Activated CD4-positive, CD25-positive, alpha-beta regulatory T cell (primary cell): ENCODE measurements at places on chromosomes 4 and X.
A peak's percentile ranks its signal among the peaks of the same experiment; 100 is the strongest.

DNA sequence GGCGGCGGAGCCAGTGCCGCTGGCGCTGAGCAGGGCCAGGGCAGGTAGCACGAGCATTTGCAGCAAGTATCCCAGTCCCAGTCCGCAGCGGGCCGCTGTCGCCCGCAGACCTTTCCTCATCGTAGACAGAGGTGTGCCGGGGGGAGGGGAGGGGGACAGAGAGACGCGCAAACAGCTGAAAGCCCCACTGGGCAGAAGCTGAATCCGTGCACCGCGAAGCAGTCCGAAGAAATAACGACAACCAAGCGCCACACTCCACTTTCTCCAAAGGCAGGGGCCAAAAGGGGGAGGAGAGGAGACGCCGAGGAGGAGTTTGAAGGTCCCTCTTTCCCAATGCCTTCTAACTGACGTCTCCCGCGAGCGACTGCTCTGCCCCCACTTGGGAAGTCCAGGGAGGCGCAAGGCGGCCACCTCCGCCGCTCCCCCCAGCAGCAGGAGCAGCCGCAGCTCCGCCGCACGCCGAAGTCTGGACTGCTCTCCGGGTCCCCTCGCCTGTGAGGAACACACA, at the start of gene UNC5C:
Gene UNC5C (minus strand): TSS at position 236 of the 508 bp plus-strand sequence.
- no peak for DNase-seq

DNA sequence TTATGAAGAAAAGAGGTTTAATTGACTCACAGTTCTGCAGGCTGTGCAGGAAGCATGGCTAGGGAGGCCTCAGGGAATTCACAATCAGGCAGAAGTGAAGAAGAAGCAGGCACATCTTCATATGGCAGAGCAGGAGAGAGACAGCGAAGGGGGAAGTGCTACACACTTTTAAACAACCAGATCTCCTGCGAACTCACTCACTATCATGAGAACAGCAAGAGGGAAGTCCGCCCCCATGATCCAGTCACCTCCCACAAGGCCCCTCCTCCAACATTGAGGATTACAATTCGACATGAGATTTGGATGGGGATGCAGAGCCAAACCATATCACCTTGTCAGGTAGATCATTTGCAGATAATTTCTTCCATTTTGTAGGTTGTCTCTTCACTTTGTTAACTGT, 555.5 kb upstream of the MAGEB2 start:
- no peak for DNase-seq

DNA sequence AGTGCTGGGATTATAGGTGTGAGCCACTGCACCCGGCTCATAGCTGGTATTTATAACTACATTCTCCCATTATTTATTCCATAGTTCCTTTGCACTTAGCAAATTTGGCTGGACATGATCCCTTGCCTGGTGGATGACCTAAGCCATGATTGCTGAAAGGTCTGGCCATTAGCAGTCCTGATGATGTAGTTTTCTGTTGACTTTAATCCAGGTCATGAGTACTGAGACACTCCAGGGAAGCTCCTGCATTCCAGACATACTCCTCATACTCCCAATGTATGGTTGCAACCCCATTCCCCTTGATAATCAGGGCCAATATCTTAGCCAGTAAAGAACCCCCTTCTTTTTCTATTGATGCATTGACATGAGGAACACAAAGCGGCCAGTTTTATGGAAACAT, 24.4 kb upstream of the MGST2 start:
- DNase-seq, result no peak

- DNase-seq, result no peak
Measured at GRCh38 chr4:107831140-107831539, 6.4 kb downstream of the SGMS2 start.

DNA sequence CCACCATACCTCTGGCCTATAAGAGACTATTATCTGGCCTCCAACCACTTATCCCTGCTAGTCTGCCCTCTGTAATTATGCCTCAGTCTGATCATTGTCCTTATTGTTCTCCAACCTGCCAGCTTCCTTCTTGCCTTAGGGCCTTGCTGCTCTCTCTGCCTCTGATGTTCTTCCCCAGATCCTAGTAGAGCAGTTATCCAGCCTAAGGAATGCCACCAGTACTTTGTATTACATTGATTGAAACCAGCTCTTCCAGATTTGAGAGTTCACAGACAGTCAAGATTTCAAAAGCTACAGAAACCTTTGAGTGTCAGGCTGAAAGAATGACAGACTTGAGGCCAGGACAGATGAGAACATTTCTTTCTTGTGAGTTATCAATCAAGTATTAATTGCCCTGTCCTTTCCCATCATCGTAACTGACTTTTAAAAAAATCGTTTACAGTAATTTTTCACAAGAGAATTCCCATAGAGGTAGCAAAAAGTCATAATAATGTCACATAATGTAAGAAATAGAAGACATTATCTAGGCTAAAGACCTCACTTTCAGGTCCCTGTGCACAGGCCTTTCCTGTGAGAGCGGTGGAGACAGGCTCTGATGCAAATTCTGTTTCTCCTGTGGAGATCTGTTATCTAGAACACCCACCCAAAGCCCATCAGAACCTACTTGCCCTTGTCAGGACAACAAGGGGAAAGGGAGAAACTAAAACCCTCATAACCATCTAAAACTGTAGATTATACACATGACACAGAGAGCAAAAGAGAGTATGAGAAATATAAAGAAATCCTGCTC, 64.1 kb upstream of the GUCY1A1 start:
- DNase-seq, result no peak

GRCh38 chr4:581753-582361, 5.8 kb upstream of the TMEM271 start:
- DNase-seq, result no peak

DNA sequence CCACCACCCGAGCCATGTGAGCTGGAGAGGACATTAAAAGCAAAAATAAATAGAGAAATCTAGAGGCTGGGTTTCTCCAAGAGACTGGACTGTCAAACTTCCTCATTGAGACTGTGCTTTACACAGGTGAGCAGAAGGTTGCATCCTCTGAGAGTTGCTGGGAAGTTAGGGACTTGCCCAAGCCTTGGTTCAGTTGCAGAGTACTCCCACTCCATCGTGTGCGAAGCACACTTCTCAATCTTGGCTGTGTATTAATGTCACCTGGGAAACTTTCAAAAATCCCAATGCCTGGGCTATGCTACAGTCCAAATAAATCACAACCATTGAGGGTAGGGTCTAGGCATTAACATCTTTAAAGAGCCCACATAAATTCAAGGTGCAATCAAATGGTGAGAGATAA, 89.2 kb downstream of the ZNF330 start:
- DNase-seq, result no peak

GRCh38 chrX:1099146-1099770, 113.2 kb downstream of the CRLF2 start:
- no peak for DNase-seq

- no peak for DNase-seq
Measured at GRCh38 chrX:7746856-7747255, 96.1 kb upstream of the VCX start.

- no peak for DNase-seq
Measured at GRCh38 chr4:67884701-67885100, 899 bp upstream of the TMPRSS11D start.

GRCh38 chr4:67394879-67395278, 150.4 kb downstream of the CENPC start:
- no peak for DNase-seq

GRCh38 chr4:163681208-163681821, 186.8 kb downstream of the TMA16 start:
- DNase-seq, result peak; percentile 1

GRCh38 chrX:25067271-25068172, 51.8 kb upstream of the ARX start:
- no peak for DNase-seq

DNA sequence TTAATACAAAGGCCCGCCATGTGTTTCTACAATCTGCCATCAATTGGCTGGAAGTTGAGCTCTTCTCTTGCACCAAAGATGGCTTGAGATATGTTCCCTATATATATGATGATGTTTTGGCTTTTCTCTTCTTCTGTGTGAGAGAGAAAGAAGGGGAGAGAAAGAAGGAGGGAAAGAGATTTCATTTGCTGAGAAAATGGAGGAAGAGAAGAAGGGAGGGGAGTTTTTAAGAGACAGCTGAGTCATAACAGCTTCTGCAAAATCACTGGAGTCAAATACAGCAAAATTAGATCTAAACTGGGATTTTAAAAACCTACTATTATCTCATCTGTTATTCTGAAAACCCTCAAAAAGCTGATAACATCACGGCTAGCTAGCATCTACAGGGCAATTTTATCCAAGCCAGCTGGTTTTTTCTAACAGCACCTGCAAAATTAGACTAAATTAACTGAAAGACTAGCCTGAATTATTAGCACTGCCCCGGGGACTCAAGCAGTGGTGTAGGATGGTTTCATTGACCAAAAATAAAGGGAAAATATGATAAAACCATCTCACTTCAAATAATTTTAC, 647.6 kb upstream of the ACTRT1 start:
- DNase-seq, result no peak

DNA sequence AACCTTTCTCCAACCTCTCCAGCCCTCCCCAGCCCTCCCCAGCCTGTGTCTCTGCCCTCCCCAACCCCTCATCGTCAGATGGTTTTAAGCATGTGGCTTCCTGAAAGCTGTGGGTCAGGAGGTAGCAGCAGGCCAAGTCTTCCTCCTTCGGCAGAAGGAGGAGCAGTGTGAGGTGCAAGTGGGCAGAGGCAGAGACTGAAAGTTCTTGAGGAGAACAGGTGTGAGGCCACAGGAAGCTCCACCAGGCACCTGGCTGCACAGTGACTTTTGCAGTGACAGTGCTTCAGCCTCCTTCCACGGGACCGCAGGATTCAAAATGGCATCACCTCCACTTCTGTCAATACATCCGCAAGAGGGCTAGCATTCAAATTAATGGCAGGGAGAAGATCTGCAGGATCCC, 203.9 kb upstream of the LEF1 start:
- DNase-seq, result no peak

GRCh38 chr4:86271057-86271456, 88.8 kb downstream of the MAPK10 start:
- DNase-seq, result no peak

GRCh38 chr4:182640932-182641331, 276.3 kb downstream of the DCTD start:
- DNase-seq, result no peak

DNA sequence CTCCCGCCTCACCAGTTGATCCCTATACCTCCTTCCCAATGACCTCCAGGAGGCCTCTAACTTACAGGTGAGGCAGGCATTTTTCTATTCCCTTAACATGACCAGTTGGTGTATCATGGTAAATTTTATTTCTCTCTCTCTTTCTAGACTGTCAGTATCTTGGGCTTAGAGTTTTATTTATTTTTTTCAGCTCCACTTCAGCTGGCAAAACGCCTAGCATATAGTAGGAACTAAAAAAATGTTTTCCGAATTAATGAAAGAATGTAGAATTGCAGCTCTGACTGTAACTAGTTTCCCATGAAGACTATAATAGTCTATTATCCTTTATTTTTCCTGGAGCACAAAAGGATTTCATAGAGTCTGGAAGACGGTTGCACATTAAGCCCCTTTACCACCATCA, 84.8 kb downstream of the PDE5A start:
- no peak for DNase-seq

- no peak for DNase-seq
Measured at GRCh38 chr4:94559351-94559806, 107.6 kb downstream of the PDLIM5 start.

GRCh38 chrX:46165411-46165810, 379.8 kb downstream of the ZNF674 start:
- DNase-seq, result no peak

- DNase-seq, result no peak
Measured at GRCh38 chrX:131564553-131565229, 20.8 kb downstream of the OR13H1 start.

- DNase-seq, result no peak
Measured at GRCh38 chrX:48784726-48785125, 1.7 kb upstream of the GATA1 start.

DNA sequence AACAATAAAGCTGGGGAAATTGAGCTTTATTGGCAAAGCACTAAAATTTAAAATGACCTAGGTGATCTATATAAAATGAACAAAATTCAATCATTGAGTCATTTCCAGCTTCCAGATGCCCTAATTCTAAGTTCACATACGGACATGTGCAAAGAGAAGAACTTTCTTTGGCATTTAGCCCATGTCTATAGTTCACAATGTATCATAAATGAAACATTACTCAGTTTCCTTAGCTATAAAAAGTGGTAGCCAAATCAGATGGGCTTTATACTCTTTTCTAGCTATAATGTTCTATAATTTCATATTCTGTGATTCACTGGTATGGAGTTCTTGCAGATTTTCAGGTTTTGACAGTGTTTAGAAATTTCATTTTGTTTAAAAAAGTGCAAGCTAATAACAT, 327.4 kb downstream of the KCTD8 start:
- no peak for DNase-seq

- no peak for DNase-seq
Measured at GRCh38 chr4:181613200-181613599, 630.0 kb upstream of the TENM3 start.

DNA sequence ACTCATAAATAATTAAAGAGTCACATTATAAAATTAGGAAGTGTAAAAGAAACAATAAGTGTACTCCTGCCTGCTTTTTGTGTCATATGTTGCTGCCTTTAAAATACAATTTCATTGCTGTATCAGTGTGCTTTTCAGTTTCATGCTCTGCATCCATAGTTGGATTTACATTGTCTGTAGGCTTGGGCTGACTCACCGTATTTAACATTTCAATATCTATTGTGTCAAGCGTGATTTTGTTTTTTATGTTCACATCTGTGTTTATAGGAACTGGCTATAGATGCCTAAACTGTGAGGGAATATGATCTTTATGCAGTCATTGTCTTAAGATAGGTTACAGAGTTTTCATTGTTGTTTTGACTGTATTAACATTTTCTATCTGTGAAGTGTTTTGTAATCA, 18.1 kb downstream of the CCSER1 start:
- DNase-seq, result no peak
